ENCODE measurements at places on chromosomes 2 and 18.

- DNase-seq: no peak
These were observed 59.8 kb downstream of the MCFD2 start for GRCh38 chr2:46855805-46856204.

- DNase-seq: no peak
These were observed 134.5 kb upstream of the CTAGE1 start for GRCh38 chr18:22552254-22552653.

DNA sequence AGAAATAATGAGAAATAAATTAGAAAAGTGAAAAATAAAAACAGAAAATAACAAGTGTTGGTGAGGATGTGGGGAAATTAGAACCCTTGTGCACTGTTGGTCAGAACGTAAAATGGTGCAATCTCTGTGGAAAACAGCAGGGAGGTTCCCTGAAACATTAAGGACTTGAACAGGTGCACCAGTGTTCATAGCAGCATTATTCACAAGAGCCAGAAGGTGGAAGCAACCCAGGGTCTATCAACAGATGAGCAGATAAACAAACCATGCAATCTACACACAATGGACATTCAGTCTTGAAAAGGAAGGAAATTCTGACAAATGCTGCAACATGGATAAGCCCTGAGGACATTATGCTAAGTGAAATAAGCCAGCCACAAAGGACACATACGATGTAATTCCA, 58.2 kb upstream of the TFCP2L1 start:
- no peak for DNase-seq

GRCh38 chr2:181949047-181949446, 36.6 kb upstream of the PPP1R1C start:
- DNase-seq: no peak

DNA sequence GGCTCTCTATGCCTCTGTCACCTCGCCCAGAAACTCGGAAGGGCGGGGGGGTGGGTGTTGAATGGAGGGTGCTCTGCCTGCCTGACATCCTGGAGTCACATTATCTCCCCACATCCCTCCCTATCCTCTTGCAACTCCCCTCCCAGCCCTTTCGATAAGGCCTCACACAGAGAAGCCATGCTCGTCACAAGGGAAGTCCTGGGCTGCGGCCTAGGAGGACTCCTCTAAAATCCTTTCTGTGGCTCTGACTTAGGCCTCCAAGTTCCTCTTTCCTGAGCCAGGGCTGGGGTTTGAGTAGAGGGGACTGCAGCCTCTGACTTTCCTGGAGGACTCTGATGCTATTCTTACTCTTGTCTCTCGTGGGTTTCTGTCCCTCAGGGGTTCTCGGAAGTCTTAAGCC, 75.0 kb upstream of the PKDCC start:
- DNase-seq: no peak

GRCh38 chr18:76686737-76687231, 135.6 kb upstream of the ZNF236 start:
- no peak for DNase-seq

DNA sequence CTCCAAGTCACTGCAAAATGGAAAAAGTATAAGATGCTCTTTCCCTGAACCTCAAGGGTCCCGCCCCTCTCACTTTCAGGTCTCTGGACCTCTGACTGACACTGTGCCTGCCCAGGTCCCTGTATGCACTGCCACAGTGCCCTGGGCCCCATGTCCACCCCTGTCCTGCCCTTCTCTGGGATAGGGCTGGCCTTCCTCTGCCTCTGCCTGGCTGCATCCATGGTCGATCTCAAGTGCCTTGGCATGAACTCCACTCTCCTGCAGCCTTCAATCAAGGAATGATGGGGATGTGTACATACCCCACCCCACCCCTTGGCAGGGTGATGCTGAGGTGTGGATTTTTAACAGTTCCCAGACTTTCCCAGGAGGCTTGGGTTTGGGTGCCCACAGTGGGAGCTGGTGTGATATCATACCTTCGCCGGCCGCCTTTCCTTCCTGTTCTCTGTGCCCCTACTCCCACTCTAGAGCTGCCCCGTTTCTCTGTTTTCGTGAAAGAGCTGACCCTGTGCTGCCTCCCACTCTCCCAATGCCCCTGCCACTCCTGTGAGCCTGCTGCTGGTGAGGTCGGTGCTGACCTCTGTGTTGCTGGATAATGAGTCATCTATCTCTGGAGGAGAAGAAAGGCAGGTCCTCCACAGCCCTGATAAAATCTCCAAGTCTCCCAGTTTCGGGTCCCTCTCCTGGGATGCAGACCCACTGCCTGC, 18.9 kb downstream of the PTPN18 start:
- DNase-seq: no peak

GRCh38 chr18:39622431-39622830, 2056.8 kb upstream of the CELF4 start:
- no peak for DNase-seq

DNA sequence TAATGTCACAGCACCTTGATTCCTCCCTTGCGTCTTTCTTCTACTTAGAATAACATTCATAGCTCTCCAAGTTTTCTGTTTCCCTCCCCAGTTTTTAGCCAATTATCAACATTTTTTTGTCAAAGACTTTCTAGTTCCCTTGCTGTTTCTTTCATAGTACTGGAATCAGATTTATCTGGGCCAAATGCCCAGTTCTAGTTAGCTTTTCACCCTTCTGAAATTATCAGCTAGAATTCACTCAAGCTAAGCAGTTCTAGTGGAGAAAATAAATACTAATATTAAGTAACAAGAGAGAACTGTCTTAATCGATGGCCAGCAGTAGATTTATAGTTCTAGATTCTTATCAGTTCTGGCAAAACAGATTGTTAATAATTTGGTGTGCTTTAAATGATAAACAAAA, 36.2 kb downstream of the EFEMP1 start:
- DNase-seq: no peak

DNA sequence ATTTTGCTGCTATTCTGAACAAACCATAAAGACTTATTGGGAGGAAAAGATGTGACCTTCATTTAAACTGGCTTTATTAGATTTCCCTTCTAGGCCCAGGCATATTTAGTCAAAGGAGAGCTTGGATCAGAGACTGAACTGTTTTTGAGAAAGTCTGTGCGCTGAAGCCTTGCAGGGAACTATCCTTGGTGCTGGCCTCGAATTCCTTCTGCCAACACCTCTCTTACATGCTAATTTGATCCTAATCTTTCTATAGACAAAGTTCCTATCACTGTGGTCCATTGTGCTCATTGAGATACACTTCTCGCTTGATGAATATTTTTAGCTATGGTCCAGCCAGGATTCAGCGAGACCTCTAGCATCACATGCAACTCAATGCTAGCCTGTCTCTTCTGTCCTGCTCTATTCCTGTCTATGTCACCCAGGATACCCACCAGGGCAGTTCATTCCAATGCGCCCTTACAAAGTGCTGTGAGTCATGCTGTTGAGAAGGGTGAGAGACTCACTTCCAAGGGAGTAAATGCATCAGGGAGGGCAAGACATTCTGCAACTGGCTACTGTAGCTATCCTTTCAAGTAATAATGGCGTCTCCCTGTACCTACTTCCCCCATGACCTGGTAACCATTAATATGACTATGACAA, 356.7 kb upstream of the LYPD1 start:
- no peak for DNase-seq

DNA sequence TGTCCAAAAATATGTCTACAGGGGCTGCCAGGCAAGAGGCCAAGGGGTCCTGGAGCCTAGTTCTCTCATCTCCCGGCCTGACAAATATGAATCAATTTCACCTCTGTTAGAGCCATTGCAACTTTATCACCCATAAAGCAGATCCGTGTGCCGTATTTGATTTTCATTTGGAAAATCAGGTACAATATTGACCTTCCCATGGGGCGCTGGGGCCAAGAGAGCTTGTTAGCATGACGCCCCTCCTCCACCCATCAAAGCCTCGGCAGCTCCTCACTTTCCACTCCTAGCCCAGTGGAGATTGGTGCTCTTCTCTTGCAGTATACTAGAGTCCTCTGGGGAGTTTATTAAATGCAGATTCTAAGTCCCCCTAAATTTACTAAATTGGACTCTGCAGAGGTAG, 96.8 kb downstream of the CAPN13 start:
- no peak for DNase-seq

GRCh38 chr18:32308493-32309120, 118.8 kb downstream of the MEP1B start:
- no peak for DNase-seq

DNA sequence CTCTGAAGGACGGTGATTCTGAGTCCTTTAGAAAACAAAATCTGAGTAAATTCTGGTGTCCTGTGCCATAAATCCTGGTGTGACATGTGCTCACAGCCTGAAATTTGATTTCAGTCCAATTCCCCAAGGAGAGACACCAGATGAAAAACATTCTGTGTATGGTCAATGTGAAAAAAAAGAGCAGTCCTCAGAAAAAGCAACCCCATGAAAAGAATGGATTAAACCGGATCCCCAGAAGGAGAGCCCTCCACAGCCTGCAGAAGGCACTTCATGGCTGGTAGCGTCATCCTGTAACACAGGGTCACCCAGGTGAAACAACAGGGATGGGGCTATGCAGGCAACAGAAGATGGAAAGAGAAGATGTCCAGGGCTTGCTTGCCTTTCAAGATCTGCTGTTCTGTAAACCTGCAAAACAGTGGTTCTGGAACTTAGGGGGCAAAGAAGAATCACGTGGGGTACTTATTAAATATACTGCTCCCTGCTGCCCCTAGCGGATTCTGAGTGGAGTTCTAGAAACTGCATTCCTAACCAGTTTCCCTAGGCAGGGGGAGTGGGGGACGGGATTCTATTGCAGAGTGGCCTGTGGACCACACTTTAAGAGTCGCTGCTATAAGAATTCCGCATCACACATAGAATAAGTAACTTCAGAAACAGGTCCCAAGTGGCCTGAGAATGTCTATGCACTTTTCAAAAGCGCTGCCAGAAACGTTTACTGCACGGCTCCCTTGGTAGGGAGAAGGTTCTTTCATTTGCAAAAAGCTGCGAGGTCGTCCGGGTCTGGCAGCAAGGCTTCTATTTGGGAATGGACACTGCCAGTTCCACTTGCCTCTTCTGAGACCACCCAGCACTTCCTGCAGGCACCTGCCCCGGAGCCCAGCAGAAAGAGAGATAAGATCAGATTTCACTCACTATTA, 118.9 kb upstream of the ARL5A start:
- no peak for DNase-seq

DNA sequence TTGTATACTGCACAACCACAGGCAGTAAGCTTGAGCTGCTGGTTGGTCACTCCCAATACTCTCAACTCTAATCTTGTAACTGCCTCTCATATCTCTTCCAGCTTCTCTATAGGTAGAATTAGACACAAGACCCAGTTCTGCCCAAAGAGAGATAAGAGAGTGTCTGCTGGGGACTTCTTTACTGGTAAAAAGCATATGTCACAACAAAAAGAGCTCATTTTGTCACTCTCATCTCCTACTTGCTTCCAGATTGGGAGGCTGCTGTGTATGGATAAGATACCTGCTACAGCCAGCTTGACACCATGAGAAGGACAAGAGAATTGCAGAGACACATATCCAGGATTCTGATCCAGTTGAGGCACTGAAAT, 165.2 kb downstream of the PTH2R start:
- no peak for DNase-seq

DNA sequence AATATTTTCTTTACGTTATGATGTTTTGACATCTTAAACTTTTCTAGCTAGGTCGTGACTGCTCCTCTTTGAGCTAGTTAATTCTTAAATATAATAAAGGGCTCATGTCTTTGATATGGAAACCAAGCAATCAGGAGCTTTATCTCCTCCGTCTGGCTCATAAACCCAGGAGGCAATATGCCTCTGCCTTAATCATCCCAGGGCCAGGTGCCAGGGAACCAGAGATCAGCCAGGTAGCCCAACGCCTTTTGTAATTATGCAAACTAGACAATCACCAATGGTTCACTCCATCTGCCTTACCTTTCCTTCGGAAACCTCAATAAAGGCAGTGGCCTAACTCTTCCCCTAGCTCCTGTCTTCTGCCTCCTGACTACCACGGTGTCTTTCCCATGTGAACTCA, 213.7 kb downstream of the KCNJ3 start:
- DNase-seq: no peak

DNA sequence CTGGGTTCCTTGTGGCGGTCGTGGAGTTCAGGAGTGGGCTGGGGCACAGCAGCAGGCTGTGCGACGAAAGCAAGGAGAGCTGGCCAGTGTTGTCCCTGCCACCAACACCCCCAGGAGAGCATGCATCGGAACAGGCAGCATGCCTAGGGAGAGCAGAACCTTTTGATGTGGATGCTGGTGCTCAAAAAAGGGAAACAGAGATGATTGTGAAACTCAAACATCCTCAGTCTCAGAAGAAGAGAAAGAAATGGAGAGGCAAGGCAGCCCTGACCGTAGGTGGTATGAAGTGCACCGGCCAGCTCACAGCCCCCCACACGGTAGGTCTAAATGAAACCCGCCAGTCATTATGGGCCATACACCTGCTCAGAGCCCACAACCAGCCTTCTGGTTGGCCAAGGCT, 253.4 kb downstream of the GBX2 start:
- no peak for DNase-seq

- no peak for DNase-seq
These were observed 1.9 kb downstream of the NPAS2 start for GRCh38 chr2:100821911-100822265.

DNA sequence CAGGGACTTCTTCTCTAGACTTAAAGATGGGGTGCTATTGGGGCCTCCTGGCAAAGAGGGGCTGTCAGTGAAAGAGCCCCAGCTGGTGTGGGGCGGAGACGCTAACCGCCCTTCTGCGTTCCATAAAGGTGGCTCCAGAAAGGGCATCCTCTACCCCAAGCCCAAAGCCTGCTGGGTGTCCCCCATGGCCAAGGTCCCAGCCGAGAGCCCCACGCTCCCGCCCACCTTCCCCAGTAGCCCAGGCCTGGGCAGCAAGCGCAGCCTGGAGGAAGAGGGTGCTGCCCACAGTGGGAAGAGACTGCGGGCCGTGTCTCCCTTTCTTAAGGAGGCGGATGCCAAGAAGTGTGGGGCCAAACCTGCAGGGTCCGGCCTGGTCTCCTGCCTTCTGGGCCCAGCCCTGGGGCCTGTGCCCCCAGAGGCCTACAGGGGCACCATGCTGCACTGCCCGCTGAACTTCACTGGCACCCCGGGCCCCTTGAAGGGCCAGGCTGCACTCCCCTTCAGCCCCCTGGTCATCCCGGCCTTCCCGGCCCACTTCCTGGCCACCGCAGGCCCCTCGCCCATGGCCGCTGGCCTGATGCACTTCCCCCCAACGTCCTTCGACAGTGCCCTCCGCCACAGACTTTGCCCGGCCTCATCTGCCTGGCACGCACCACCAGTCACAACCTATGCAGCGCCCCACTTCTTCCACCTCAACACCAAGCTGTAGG, 15.2 kb downstream of the ARID5A start:
- DNase-seq: no peak

DNA sequence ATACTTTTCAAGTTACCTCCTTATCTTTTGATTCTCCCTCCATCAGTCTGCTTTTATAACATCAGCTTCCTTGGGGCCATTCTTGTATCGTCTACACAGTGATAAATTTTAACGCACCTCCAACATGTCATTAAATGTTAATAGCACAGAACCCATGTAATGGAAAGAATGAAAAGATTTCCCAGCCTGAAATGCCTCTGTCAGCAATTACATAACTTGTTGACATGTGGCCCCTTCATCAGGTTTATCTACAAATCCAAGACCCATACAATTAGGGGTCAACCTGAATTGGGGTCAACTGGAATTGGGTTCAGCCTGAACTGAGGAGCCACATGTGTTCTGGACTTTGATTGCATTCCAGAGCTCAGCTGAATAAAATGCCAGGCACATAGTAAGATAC, 148.2 kb upstream of the KLF7 start:
- DNase-seq: no peak
